Activated CD4-positive, alpha-beta T cell treated with anti-CD3 and anti-CD28 coated beads, Interleukin-2, amount 10 ng/mL, durations not matched to agents 24 days and 14 days (primary cell): ENCODE measurements at places on chromosomes 16 and 17. TPM values are rescaled to one million over a fixed set of nuclear protein-coding genes. Genes with fewer than 3 reads are reported as not detected.

SLC43A2 gene
- 2.8 and 3.4 TPM in 2 replicates for total RNA-seq

FOXJ1 gene
- 0.07 and 0.35 TPM in 2 replicates for total RNA-seq

HES7 gene
- total RNA-seq: 1.5 and 2.1 TPM in 2 replicates

SLC12A3 gene
- total RNA-seq: not detected in 2 replicates

ELAC2 gene
- 97.5 and 102 TPM in 2 replicates for total RNA-seq
